ENCODE measurements at places on chromosomes 12 and 14.

GRCh38 chr14:48333221-48333920 lies 658.0 kb upstream of the MDGA2 start:
- no peak for DNase-seq

- no peak for DNase-seq
Observed at GRCh38 chr14:61569308-61569707, 126.0 kb upstream of the HIF1A start.

- DNase-seq, result no peak
Observed at GRCh38 chr14:22885975-22886374, 3.0 kb downstream of the REM2 start.

- no peak for DNase-seq
Observed at GRCh38 chr14:26389646-26390508, 208.0 kb downstream of the NOVA1 start.

GRCh38 chr12:92123780-92124688 lies 21.6 kb downstream of the BTG1 start:
- DNase-seq, result no peak

GRCh38 chr12:21941506-21942376 lies 515 bp upstream of the ABCC9 start:
- DNase-seq, result no peak

DNA sequence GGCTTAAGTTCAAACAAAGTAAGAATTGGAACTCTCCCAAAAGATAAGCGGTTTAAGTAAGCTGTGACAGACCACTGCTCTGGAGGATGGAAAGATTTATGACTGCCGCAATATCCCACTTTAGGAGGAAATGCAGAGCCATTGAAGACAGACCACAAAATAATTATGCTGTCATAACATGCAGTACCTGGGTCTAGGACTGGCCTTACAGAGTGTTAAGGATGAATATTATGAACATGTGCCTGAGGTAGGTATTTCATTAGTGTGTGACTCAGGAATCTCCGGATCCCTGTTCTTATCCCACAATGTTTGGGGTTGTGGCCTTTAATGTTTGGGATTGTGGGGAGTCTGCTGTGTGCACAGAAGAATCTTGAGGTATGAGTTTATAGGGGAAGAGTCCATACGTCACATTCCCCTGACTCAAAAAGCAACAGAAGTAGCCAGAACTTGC lies 114.9 kb downstream of the SAMD4A start:
- no peak for DNase-seq

- DNase-seq, result no peak
Observed at GRCh38 chr12:49909826-49910225, 6.1 kb upstream of the FAIM2 start.
